ENCODE measurements at places on chromosomes 12 and 14.

- no peak for DNase-seq
Observed at GRCh38 chr12:26271024-26271423, 75.7 kb downstream of the SSPN start.

DNA sequence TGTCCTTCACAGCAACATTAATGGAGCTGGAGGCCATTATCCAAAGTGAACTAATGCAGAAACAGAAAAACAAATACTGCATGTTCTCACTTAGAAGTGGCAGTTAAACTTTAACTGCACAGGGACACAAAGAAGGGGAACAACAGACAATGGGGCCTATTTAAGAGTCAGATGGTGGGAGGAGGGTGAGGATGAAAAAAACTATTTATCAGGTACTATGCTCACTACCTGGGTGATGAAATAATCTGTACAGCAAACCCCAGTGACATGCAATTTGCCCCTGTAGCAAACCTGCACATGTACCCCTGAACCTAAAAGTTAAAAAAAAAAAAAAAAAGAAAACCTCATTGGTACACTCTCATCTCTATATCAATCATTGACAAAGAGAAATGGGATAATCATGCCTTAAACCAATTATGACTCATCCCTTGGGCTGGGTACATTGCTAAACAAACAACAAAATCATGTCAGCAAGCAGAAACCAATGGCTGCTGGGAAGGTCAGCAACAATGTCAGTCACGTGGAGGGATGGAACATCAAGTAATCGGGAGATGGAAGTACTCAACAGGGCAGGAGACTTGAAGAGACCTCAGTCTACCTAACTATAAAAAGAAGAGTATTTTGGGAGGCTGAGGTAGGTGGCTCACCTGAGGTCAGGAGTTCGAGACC is 479.2 kb downstream of the RMST start:
- no peak for DNase-seq

- DNase-seq = no peak
Observed at GRCh38 chr12:110737532-110737931, 5.2 kb downstream of the PPP1CC start.

GRCh38 chr12:108462686-108463085 is 52.4 kb upstream of the FICD start:
- DNase-seq = no peak

GRCh38 chr12:98280152-98280551 is 235.2 kb upstream of the TMPO start:
- DNase-seq = no peak

DNA sequence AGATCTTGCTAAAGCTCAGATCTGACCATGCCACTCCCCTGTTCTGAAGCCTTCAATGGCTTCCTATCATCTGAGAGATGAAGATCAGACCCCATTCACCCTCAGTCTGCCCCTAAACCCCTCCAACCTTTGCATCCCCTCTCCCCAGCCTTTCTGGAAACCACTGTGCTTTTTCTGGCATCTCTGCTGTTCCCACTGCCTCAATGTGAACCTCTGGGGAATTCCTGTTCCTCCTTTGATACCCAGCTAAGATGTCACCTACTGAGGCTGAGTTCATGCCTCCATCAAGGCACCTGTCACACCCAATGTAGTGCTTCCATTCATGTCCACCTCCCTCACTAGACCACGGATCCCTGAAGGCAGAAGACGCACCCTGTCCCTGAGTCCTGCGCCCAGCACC is 19.3 kb downstream of the CYP46A1 start:
- DNase-seq = no peak

- DNase-seq = no peak
Observed at GRCh38 chr14:102396521-102396920, 33.8 kb downstream of the TECPR2 start.

DNA sequence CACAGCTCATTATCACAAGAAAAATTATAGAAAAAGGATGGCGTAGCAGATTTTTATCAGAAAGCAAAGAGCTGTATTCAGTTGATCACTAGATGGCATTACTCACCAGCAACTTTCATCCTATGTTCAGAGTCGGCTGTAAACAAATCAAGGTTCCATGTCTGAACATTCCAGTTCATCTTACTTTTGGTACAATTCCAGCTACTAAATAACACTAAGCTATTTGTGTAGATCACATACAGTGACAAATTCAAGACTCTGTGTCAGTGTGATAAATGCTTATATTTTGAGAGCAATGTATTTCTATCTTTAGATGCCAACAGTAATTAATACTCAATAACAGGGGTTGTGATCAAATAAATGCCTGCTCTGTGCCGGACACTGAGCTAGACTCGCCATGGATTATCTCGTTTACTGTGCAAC is 30.1 kb downstream of the NRDE2 start:
- DNase-seq = peak; percentile 39

DNA sequence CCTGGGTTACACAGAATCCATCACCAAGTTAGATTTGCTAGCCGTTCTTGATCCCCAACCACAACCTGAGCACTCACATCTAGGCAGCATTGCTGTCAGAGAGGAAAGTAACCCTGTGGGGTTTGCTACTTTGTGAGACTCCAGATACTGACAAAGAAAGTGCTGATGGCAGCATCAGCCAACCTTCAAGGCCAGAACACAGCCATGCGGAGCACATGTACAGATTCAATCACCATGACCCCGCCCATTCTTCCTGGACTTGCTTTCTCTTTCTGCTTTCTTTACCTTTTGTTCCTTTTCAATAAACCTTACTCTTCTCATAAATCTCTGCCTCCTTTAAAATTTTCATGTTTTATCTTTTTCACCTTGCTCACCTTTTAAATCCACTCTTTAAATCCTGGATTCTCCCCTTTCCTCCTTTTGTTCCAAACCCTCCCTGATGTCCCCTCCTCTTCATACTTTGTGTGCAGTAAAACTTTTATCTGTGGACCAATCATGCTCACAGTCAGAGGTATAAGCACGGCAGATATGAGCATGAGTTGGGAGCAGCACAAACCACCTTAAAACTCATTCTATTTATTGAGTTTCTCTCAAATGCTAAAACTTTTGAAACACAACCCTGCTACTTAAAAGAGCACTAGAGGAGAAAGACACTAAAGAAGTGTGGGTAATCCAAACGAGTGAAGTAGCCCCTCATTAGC is 21.9 kb upstream of the CERS5 start:
- no peak for DNase-seq

- DNase-seq = no peak
Observed at GRCh38 chr12:32080435-32080834, 26.2 kb upstream of the BICD1 start.

- DNase-seq = no peak
Observed at GRCh38 chr14:50620341-50620740, 47.8 kb downstream of the SAV1 start.

GRCh38 chr12:112898380-112898779 is 8.4 kb upstream of the OAS1 start:
- no peak for DNase-seq

- DNase-seq = no peak
Observed at GRCh38 chr12:91983935-91984334, 161.7 kb downstream of the BTG1 start.

DNA sequence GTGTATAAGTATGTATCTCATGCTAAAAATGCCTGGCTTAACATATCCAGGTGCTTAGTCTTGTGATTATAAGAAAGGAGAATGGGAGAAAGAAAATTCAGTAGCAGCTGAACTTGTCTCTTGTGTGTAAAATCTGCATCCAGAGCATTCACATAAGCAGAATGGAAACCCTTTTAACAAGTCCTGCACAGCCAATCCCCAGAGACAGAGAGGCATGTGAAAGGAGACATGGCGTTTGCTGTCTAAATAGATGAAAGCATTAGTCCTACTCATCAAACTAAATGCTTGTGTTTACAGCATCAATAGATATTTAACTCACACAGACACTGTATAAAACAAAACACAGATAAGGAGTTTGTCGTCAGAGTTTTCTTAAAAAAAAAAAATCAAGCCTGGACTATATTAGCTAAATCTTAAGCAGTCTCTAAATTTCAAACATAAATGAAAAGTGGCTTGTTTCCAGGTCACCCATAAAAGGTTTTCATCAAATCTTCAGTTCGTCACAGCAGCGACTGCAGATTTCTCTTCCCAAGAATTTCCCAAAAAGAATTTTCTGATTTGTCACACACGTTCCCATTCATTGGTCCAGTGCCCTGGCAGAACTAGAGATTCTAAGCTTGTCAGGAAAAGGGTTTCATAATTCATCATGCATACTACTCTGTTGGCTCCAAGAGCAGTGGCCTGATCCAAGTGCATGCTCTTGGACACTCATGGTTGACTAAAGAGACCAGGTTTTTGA is 249.2 kb downstream of the BTG1 start:
- no peak for DNase-seq

DNA sequence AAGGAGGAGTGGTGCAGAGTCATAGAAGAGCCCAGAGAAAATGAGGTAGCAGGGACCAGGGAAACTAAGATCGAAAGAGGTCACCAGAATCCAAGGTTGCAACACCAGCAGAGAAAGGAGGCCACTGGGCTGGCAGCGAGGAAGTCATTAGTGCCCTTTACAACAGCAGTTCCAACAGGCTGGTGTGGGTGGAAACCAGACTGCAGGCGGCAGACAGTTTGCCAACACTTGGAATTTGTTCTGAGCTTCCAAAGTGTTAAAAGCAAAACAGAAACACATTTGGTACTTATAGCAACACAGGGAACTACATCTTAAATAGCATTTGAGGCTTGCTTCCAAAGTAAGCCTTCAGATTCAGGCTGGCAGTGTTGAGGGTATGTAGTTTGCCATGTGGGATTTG is 95.2 kb upstream of the PWP1 start:
- no peak for DNase-seq

GRCh38 chr12:79691511-79692248 is 916 bp upstream of the PAWR start:
- DNase-seq = no peak

GRCh38 chr14:31889297-31889696 is 187.8 kb upstream of the ARHGAP5 start:
- no peak for DNase-seq

- DNase-seq = no peak
Observed at GRCh38 chr12:13530966-13531365, 334.4 kb downstream of the EMP1 start.

DNA sequence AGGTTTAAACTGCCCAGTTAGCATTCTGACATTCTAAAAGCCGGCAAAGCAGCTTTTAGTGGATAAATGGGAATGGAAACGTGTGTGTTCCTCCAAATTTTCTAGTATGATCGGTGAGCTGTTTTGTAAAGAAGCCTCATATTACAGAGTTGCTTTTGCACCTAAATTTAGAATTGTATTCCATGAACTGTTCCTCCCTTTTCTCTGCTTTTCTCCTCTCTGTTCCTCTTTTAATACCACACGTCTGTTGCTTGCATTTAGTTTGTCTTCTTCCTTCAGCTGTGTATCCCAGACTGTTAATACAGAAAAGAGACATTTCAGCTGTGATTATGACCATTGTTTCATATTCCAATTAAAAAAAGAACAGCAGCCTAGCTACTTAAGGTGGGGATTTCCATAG is 10.7 kb downstream of the DYRK2 start:
- no peak for DNase-seq

DNA sequence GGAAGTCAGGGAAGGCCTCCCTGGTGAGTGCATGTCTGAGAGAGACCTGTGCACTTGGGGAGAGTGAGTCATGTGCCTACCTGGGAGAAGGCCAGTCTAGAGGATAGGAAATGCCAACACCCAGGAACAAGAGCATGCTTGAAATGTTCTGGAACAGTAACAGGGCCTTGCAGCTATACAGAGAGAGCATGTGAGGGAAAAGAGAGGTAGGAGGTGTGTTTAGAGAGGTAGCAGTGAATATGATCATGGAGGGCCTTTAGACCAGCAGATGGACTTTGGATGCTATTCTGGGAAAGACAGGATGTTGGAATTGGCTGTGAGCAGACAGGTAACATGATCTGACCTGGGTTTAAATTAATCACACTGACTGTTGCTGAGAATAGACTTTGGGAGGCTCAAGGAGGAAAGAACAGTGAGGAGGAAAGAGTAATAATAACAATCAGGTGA is 1143.6 kb downstream of the FLRT2 start:
- DNase-seq = no peak

DNA sequence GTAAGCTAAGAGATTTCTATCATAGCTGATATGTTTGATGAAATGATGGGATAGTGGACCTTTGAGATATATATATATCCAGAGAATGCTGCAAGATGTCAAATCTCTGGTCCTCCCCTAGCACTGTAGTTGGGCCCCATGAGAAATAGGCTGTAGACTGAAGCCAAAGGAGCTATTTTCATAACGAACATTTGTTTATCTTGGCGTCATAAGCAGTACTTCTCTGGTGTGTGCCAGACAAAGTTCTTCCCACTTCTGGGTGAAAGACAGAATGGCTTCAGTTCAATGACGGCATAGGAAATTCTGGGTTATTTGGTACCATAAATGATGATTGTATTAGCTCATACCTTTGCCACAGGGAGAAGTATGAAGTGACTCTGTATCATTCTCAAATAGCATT is 534.3 kb downstream of the SOX5 start:
- DNase-seq = no peak

All from AG09309 (cell line).